ENCODE measurements at places on chromosomes 5 and 9. TPM values are rescaled to one million over a fixed set of nuclear protein-coding genes. Genes with fewer than 3 reads are reported as not detected.
A peak's percentile ranks its signal among the peaks of the same experiment; 100 is the strongest.

- no peak for DNase-seq
These were observed 28.4 kb downstream of the ERP44 start for GRCh38 chr9:100070104-100071041.

DNA sequence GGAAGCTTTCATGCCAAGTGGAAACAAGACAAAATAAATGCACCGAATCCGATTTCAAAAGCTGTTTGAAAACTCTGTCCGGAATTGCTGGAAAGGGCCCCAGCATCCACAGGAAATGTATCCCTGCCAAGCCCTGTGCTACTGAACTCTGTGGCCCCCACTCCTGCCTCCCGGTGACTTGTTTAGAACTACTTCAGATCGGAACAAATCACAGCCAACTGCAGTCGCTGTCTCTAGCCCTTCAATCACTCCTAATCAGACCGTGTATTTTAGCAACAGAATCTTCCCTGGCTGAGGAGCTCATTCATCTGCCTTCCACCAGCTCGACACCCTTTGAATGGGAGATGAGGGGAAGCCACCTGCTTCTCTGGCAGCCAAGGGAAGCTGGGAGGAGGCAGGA lies 94.1 kb downstream of the KCNIP1 start:
- DNase-seq = peak; percentile 56

Gene STPG3
- total RNA-seq = not detected

GRCh38 chr9:132048201-132048600 lies 31.5 kb downstream of the MED27 start:
- no peak for DNase-seq

- DNase-seq = no peak
These were observed 153.7 kb downstream of the TLE1 start for GRCh38 chr9:81535542-81536241.

Gene MAMDC2
- total RNA-seq = 91.4 TPM

GRCh38 chr5:68680366-68680765 lies 413.4 kb upstream of the SLC30A5 start:
- no peak for DNase-seq

- no peak for DNase-seq
These were observed 101.9 kb downstream of the PAX5 start for GRCh38 chr9:36932198-36932597.

GRCh38 chr5:92939428-92939827 lies 641.6 kb downstream of the NR2F1-AS1 start:
- no peak for DNase-seq

Gene IQGAP2
- total RNA-seq = 42.3 TPM

DNA sequence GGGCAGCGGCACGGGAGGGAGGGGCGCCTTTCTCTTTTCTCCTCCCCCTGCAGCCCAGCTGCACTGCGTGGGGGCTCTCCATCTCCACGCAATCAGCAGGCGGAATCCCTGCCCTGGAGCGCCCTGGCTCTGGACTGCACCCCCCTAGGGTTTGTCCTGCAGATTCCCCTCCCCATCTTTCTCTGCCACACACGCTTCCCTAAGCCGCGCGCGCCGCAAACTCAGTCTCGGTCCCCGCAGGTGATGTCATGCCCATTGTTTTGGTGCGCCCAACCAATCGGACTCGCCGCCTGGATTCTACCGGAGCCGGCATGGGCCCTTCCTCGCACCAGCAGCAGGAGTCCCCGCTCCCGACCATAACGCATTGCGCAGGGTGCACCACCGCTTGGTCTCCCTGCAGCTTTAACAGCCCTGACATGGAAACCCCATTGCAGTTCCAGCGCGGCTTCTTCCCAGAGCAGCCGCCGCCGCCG lies at the start of gene KCNN2:
KCNN2 (plus strand) TSS at position 347 of the 473 bp plus-strand sequence; CDS start at position 417, 70 bp downstream.
- peak; percentile 74 for DNase-seq

DNA sequence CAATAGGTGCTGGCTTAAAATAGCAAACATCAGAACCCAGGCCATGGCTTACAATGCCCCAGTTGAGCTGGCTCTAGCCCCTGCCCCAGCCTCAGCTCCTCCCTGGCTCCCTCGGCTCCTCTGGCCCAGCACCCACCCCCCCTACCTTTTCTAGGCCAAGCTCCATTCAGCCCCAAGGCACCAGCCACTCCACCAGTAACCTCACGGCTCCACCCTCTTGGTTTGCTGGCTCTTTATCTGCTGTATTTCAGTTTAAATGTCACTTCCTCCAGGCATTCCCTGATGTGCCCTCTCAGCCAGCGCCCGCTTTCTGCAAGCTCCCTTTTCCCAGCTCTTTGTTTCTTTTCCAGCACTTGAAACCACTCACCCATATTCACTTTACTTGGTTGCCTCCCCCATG lies 10.6 kb downstream of the C1QTNF2 start:
- DNase-seq = peak; percentile 50
